ENCODE measurements at places on chromosomes 11 and 22. TPM values are rescaled to one million over a fixed set of nuclear protein-coding genes. Genes with fewer than 3 reads are reported as not detected.
A peak's percentile ranks its signal among the peaks of the same experiment; 100 is the strongest.

GRCh38 chr22:46052801-46053562, 76.0 kb upstream of the WNT7B start:
- DNase-seq: peak; percentile 33

The DAGLA gene
- 5.5 TPM for total RNA-seq

The MB gene
- total RNA-seq: not detected

DNA sequence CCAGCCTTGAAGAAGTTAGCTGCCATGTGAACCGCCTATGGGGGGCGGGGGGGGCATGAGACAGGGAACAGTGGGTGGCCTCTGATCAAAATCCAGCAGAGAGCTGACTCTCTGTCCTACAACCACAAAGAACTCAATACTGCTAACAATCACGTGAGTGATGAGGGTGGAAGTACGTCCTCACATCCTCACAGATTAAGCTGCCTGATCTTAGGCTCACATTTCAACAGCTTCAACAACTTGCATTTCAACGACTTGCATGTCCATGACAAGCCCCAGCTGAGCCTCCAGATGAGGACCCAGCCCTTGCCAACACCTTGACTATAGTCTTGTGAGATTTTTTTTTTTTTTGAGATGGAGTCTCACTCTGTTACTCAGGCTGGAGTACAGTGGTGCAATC, 51.6 kb downstream of the CLMP start:
- no peak for DNase-seq

The KLHDC7B gene
- 1.9 TPM for total RNA-seq

GRCh38 chr11:36431429-36432092, 78.5 kb downstream of the TRAF6 start:
- DNase-seq: peak; percentile 98

The DDI1 gene
- total RNA-seq: not detected

- no peak for DNase-seq
Observed at GRCh38 chr22:18059991-18060390, 17.8 kb upstream of the PEX26 start.

DNA sequence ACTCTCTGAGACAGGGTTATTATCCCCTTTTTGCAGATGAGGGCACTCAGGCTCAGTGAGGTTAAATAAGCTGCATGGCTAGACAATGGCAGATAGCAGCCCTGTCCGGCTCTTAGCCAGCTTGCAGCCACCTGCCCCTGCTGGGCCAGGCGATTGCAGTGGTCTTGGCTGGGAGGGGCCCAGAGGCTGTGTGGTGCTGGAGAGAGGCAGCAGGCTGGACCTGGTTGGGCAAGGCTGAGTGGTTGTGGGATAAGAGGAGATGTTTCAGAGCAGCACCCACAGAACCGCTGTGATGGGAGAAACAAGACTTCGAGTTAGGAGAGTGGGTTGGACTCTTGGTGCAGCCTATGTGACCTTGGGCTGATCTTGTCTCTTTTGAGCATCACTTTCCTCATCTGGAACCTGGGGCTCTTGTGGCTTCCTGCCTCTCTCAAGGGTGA, 25.5 kb downstream of the PTPRJ start:
- DNase-seq: no peak

- no peak for DNase-seq
Observed at GRCh38 chr11:118258410-118258809, 5.7 kb downstream of the MPZL2 start.

DNA sequence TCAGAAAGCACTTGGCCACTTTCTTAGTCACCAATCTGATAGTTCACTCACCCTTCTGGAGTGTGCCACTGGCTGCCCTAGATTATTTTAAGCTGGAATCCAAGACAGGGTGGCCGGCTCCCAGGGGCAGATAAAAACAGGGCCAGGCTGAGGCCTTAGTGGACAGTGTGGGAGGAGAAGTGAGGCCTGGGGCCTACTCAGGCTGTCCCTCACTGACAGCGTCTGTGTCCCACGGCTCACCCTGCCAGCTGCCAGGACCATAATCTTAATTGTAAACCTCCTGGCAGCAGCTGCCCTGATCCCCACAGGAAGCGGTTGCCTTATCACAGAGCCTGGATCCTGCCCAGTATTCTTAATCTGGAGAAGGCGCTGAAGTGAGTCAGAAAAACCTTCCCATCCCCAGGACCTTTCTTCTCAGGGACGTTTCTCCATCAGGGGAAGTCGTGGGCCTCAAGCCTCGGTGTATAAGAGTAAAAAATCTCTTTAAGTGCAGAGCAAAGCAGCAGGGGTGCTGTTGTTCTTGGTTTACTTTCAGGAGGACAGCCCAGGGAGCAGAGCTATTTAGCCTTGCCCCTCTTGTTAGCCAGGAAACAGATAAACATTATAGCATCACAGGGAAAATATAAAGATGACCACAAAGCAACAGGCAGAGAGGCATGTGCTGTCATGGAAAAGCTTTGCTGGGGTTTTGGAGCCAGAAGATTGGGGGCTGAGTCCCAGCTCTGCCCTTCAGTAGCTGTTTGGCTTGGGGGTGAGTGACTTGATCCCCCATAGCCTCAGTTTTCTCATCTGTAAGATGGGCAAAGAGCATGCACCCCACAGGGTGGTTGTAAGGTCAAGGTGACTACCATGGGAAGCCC, 39.6 kb downstream of the TSPAN18 start:
- DNase-seq: peak; percentile 90

DNA sequence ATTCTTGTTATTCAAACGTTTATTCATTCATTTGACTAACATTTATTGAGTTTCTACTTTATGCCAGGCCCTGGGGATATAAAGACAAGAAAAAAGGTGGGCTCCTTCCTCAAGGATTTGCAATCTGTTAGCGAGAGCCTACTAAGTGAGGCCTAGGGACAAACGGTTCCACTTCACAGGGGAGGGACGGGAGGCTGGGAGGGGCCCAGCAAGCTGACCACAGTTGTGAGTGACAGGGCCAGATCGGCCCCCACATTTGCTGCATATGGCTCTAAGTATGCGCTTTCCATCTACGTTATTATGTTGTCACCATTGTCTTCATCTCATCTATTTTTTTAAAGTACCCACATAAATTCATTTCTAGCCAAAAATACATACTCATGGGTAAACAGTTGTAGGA, 271.1 kb downstream of the BUD13 start:
- no peak for DNase-seq

- peak; percentile 49 for DNase-seq
Observed at GRCh38 chr11:122642971-122643370, 12.6 kb upstream of the UBASH3B start.
